Stimulated activated CD4-positive, alpha-beta T cell treated with anti-CD3 and anti-CD28 coated beads, TNF-alpha, amount 100 ng/mL, for 4 hours (primary cell): ENCODE measurements at places on chromosomes 11 and 22.
A peak's percentile ranks its signal among the peaks of the same experiment; 100 is the strongest.

DNA sequence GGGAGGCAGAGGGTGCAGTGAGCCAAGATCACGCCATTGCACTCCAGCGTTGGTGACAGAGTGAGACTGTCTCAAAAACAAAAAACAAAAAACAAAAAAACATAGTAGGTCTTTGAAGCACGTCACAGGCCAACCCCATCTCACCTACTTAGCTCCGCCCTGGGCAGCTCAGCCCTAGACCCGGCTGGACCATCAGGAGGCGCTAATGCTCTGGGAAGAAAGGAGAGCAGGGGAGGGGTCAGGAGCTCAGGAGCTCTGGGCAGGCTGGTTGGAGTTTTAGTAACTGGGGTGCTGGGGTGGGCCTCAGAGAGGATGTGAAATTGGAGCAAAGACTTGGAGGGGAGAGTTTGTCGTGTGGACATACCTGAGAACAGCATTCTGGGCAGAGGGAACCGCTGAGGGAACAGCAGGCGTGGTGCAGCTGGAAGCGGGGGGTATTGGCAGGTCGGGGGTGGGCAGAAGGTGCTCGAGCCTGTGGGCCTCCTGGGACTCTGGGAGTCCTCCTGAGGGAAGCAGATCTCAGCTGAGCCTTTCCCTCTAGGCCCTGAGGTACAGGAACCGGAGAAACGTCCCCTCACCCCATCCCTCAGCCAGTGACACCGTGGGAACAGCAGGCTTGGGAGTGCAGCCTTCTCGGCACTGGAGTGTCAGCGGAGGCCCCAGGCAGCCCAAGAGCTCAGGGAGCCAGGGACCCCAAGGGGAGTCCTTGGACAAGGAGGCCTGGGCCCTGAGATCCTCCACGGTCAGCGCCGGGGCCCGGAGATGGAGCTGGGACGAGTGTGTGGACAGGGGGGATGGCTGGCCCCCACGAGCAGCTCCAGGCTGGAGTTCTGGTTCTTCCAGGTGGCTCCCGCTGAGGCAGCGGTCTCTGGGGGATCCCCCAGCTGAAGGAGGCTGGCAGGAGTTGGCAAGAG is 2.2 kb upstream of the RPS6KA4 start:
- DNase-seq = no peak

- DNase-seq = no peak
Observed at GRCh38 chr22:41992496-41992895, 6.1 kb upstream of the WBP2NL start.

DNA sequence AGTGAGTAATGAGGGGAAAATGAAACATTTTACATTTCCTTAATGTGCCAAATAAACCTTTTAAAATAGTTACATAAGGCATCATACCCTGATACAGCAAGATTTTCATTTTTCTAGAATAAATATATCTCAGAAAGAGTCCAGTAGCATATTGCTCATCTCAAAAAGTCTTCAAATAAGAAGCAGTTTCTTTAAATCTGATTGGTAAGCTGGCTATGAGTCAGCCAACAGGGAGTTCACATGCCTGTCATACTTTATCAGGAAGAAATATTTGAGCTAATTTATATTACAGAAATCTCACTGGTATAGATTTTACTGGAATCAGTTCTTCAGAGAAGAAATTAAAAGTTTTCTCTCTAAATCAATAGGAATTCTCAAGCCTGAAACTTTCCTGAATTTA is 258.1 kb downstream of the C11orf87 start:
- no peak for DNase-seq

DNA sequence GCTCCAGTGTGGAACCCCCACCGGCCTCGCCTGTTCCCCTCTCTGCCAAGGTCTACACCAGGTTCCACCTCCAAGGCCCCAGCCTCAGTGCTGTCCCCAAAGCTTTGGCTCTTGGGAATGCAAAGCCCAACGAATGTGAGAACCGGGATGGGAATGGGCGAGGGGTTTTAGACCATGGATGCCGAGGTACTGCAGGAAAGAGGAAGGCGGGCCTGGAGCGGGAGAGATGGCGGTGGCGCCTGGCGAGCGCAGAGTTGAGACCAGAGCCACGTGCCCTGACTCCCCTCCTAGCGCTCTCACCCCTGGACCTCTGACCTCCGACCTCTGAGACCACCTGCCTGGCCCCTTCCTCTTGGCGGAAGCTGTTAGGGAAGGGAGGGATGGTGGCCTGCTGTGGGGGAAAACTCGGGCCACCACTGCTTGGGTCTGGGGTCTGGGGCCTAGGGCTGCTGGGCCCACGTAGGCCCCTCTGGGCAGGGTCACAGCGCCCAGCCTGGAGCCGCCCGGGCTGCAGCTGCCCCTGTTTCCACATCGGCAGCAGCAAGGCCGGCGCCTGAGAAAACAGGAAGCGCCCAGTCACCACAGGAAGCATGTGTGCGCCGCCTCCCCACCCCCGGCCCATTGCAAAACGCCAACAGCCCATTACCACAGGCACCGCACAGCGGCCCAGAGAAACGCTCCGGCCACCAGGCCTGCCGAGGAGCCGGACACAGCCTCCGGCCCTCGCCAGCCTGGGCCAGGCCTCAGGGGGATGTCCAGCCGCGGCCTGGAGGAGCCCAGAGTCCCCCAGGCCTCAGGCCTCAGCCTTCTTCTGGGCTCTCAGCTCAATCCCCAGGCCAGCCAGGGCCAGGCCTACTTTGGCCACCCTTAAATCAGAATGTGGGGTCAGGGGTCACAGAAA is 13.8 kb upstream of the SLC39A13 start:
- DNase-seq = peak; percentile 27

- DNase-seq = no peak
Observed at GRCh38 chr11:21861314-21861713, 331.6 kb upstream of the ANO5 start.

DNA sequence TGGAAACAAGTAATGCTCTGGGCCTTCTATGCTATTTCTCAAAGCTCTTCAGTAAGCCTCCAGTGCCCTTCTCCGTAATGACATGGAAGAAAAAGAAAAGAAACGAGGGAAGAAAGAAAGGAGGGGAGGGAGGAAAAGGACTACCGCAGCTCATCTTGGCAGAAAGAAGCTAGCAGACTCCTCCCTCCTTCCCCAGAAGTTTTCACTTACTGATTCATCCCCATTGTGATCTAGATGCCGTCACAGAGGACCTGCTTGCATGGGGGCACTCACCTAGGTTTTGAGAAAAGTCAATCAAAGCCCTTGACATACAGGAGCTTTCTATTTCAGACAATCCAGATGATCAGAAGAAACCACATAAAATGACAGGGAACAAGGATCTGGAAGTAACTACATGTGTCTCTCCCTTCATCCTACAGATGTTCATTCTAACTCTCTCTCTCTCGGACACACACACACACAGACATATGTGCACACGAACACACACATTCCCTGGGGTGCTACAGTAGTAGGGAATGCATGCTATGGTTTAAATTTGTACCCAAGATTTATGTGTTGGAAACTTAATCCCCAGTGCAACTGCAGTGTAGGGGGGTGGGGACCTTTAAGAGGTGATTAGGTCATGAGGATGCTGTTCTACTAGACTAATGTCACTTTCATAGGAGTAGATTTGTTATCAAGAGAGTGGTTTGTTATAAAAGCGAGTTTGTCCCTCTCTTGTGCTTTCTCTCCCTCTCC is 37.6 kb upstream of the RCN1 start:
- no peak for DNase-seq

DNA sequence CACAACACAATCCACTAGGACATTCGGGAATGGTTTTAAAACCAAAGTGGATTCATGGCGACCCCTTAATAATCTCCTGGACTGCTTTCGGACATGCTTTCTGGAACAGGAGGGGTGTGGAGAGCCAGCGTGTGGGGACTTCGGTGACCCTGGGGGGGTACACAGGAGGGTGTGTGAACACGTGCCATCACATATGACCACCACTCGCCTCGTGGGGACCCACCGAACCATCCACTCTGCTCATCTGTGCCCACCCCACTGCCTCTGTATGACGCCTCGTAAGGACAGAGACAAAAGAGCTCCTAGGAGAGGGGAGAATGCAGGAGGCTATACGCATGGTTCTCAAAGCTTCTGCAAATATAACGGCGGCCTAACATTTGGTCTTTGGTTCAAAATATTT is 8.9 kb downstream of the LTO1 start:
- DNase-seq = no peak

- no peak for DNase-seq
Observed at GRCh38 chr11:64078905-64079304, 43.2 kb downstream of the FLRT1 start.

DNA sequence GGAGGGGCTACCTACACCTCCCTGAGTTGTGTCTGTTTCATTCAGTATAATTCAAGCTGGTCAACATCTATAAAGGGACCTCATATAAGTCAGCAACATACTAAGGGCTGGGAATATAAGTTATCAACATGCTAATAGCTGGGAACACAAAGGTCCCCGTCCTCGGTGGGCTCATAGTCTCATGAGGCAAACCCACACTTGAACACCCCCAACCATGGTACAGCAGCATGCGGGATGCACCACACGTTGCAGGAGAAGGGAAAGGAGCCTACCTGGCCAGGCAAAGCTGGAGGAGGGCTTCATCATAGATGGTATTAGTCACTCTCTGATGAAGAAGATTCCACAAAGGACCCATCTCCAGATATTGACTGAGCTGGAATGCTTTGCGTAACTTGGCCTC is 561.8 kb upstream of the B3GAT1 start:
- DNase-seq = no peak

DNA sequence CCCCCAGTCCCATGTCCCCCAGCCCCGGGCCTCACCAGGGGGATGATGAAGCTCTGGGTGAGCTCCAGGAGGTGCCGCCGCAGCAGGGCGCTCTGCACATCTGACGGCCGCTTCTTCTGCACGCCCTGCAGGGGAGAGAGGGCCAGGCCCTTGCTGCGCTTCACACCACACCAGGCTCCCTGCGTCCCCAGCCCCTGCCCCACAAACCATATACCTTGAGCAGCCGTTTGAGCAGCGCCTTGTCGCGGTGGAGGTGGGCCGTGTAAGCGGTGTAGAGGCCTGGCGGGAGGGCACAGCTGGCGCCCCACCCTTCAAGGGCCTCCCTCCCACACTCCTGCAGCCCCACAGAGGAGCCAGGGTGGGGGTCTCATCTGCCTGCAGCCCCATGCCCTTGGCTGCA is 6.2 kb upstream of the PLXNB2 start:
- no peak for DNase-seq

DNA sequence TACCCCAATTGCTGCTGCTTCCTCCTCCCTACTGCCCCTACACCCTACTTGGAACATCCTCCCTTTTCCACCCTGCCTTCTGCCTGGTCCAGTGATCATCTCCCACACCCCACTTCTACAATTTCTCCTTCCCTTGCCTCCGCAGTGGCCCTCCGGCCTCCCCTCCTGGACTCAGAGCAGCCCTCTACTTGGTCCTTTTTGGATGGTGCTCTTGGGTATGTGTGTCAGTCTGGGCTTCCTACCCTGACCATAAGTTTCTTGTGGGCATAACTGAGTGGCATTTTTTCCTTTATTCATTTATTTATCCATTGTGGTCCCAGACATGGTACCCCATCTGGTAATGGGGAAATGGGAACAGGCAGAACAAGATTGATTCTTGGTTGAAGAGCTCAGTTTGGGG is 111.4 kb upstream of the NAV2 start:
- DNase-seq = no peak

DNA sequence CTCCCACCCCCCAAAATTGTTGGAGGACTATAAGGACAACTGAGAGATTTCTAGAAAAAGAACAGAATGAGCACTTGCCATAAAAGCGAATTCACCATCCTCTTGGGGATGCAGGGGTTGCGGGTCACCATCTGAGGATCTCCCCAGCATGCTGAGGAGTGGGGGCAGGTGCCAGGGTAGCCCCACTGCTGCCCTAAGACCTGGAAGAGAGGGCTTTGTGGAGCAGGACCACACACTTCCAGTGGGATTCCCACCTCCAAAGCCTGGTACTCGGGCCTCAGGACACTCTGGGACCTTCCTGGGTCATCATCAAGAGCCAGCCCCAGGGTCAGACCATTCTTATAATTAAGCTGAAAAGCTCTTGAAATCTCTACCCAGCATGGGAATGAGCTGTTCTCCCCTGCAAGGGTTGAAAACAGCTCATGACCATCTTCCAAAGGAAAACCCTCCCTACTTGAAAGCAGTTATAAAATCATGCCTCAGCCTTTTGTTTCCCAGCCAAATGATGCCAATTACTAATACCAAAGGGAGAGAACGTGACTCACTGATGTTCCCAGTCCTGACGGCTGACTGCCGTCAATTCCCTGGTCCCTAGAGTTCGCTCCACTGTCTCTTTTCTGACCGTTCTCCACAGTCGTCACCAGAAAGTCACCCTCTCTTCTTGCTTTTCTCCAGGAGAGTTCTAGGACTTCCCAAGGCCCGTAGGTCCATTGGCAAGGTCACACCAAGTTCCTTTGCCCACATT is 76.8 kb upstream of the CREB3L1 start:
- no peak for DNase-seq

GRCh38 chr11:9990221-9990973 is 303.6 kb downstream of the SBF2 start:
- DNase-seq = no peak

DNA sequence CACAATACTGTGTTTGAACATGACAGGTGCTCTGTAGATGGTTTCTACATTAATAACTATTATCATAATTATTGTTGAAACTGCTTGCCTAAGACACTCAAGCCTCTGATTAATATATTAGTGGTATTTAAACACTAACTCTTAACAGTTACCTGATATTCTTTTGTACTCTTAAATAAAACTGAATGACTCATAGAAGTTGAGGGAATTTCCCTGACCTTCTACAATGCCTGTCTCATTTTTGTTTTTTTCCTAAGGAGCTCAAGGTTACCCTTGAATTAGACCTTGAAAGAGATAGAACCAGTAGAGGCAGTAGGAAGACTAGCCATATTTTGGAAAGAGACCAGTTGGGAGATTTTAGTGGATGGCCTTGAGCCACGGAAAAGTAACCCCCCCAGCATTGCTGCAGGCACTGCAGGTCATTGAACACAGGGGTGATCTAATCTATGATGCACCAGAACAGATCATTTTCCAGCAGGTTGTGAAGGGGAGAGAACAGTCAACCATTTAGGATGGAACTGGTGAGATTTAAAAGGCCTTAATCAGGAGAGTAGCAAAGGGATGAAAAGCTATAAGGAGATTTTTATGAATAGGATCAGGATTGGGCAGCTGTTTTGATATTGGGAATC is 148.3 kb downstream of the PGR start:
- no peak for DNase-seq

DNA sequence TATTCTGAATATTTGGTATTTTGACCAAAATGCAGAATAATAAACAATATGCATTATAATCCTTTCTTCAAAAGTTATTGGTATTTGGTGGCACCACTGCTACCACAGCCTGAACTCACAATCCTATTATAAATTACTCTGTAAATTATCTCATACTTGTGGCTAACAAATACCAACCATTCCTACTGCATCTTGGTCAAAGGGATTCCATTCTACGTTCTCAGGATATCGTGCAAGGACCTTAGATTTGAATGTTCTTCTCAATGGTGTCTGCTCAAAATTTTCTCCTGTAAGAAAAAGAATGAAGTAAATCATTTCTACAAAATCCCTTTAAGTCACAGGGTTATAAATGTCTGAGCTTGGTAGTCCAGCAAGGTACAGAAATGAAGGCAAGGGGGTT is 58.7 kb downstream of the DENND5A start:
- no peak for DNase-seq

GRCh38 chr11:124170801-124171586 is 12.2 kb upstream of the OR10D3 start:
- DNase-seq = no peak
